CD4-positive, alpha-beta T cell treated with Interleukin-1 beta for 1 hour (primary cell): ENCODE measurements at places on chromosomes 7 and 10.
A peak's percentile ranks its signal among the peaks of the same experiment; 100 is the strongest.

GRCh38 chr7:30642789-30643188 is 39.5 kb downstream of the CRHR2 start:
- no peak for DNase-seq

DNA sequence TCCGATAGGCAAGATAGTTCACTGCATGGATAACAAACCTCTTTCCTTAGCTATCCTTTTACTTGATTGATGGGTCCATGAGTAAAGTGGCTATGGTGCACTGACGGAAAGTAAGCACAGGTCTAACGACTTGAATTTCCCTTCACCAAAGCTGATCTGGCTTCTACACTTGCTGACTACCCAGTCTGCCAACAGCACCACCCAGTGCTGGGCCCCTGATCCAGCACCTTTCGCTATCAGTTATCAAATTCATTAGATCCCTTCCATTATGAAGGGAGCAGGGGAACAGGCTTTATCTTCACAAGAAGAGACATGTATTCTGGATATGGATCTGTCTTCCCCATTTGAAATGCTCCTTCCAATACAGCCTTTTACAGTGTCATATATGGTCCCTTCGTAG is 855.9 kb downstream of the GRID1 start:
- no peak for DNase-seq

GRCh38 chr7:131111792-131112191 is 215.9 kb upstream of the MKLN1 start:
- no peak for DNase-seq

GRCh38 chr7:7354674-7355073 is 172.3 kb downstream of the C1GALT1 start:
- no peak for DNase-seq

DNA sequence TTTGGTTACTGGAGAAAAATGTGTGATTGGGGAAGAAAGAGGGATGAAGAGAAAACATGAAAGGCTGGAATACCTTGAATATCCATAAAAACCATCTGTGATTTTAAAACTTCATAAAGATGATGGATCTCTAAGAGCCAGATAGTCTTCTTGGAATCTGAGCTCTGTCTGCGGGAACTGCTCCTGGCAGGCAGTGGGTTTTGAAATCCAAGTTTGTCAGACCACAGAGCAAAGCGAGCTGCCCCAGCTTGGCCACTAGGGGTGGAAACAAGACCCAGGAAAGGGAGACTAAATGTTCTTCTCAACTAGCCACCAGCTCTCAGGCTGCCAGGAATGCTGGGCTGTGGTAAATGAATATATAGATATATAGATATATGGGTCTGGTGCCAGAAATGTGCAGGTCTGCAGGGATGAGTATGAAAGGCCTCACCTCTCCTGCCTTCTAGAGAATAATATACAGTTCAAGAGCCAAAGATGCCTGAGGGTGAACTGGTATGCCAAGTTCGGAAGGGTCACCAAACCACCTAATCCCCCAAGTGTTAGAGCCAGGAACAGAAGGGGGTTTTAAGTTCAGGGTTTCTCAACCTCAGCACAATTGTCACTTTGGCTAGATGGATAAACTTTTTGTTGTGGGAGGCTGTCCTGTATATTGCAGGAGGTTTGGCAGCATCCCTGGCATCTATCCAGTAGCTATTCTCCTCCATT is 208.8 kb downstream of the KCNMA1 start:
- DNase-seq, result no peak

DNA sequence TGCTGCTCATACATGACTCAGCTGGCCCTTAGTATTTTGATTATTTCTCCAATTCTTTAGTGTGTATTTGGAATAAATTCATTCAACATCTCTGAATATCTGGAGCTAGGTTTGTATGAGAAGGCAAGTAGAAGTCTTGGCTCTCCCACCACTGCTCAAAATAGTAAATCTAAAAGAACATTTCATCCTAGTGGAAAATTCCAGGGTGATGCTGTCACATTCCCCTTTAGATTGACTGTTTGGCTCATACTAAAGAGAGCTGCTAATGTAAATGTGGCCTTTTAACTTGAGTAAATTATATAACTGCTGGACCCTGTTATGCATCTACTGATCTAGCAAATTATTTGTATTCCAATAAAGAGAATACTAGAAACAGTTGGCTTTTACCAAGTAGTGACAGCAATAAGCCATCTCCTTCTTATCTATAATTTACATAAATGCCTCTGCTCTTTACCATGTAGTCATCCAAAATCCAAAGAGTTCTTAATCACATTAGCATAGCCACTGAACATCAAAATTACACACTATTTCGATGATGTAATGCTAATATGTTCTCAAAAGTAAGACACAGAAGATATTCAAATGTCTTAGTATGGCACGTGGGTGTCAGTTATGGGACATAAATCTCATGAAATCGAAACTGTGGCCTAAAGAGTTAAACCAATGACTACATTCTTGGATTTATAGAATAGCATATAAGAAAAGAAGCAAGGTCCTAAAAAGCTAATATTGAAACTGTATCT is 86.9 kb upstream of the KCND2 start:
- DNase-seq, result no peak

DNA sequence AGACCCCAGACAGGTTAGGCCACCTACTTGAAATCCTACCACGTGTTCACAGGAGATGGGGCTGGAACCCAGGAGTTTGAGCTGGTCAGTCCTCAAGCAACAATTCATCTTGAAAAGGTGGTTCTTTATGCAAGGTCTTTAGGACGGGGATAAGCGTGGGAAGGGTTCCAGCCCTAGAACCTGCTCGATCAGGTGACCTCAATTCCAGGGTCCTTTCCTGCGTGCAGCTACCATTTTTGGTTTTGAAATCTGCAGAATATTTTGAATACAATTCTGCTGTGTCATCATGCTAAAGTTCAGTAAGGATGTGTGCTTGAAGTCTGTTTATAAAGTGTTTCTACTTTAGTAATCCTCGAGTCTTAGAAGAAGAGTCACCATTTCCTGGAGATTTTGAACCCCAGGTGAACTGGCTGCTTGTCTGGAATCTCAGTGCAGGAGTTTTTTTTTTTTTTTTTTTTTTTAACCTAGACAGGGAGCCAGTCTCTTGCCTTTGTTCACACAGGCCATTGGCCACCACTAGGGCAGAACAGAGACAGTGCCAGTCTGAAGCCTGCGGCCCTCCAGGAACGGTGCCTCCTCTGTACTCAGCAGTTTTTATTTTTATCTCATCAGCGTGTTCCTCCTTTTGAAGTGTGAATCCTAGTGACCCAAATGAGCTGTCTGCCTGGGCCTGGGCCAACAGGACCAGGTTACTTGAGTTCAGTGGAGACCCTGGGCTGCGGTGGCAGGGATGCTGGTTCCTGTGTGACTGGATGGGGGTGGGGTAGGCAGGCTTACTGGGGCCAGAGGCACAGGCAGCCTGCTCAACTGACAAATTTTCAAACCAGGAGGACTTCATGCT is 54.6 kb downstream of the EEPD1 start:
- DNase-seq, result peak; percentile 56

DNA sequence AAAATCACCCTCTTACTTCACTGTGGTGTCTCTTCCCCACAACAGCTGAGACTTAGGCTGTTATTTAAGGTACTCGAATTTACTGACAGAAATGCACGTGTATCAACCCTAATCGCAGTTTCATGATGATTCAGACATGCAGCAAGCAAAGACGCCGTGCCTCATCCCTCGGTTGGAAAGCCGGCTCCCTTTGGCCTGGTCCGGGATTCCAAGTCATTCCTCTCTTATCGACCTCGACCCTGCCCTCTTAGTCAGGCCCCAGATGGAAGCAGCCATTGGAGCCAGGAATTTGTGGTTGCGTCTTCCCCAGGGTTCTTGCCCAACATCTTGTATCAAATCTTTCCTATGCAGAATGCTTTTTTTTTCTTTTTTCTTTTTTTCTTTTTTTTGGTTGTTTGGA is 229.5 kb downstream of the GATA3 start:
- DNase-seq, result no peak

DNA sequence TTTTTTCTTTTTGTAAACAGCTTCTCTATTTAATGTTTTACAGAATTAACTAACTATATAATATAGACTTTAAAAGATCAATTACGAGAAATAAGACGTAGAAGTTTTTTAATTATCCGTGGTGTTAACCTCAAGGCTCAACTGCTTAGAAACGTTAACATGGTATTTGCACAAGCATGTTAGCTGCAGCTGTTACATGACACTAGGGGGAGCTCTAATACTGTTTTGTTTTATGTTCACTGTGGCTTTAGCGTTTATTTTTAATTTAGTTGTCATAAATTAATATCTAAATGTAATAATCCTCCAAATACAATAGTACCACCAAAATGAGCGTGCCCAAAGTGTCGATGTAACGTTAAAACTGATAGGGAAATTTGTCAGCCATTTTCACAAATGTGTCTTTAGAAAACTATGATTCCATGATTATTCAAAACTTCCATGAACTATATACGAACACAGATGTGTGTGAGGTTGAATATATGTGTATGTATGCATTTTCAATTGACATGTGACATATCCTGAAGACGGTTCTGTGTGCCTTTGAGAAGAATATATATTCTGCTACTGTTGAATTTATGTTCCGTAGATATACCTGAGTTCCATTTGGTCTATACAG is 828.8 kb upstream of the MBL2 start:
- no peak for DNase-seq

DNA sequence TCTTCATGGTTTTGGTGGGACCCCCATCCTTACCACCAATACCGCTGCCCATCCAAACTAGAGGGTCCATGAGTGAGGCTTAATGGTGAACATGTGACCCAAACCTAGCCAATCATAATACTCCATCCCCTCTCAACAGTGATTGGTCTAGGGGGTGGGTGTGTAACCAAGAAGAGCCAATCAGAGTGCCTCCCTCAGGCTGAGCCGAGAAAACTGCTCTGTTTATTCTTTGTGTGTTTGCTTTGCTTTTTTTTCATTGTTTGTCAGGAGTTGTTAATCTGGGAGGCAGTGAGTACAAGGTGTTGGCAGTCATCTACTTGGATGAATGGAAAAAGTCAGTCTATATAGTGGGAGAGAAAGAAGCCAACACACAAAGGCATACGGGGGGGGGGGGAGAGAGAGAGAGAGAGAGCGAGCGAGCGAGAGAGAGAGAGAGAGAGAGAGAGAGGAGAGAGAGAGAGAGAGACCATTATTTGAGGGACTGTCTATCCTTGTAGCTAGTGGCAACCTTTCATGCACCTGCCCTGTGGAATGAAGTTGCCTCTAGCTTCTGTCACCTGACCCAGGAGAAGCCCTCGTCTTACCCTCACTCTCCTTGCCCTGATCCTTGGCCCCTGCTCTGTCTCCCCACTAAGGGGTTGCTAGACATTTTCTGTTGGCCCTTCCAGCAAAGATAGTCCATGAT is 441.7 kb downstream of the TYW1 start:
- DNase-seq, result no peak

DNA sequence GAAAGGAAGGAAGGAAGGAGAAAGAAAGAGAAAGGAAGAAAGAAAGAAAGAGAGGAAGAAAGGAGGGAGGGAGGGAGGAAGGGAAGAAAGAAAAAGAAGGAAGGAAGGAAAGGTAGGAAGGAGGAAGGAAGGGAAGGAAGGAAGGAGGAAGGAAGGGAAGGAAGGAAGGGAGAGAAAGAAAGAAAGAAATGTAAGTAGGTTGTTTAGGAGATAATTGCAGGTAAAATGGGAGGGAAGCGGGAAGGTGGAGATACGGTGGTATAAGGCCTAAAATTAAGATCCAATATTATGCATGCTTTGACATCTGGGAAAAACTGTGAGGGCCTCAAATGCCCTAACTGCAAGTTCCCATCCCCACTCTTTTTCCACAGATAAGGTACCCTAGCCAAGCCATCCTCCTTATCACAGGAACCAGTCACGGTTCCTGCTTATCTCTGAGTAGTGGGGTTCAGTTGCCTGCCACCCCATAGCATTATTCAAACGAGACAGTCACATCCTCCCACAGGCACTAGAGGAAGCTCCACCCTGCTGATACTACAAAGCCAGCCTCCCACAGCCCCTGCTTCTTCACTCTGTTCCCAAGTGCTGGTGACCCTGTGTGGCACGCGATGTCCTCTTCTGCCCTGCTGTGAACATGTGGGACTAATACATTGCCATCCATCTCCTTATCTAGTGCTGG is 28.7 kb downstream of the ST8SIA6 start:
- DNase-seq, result peak; percentile 53

DNA sequence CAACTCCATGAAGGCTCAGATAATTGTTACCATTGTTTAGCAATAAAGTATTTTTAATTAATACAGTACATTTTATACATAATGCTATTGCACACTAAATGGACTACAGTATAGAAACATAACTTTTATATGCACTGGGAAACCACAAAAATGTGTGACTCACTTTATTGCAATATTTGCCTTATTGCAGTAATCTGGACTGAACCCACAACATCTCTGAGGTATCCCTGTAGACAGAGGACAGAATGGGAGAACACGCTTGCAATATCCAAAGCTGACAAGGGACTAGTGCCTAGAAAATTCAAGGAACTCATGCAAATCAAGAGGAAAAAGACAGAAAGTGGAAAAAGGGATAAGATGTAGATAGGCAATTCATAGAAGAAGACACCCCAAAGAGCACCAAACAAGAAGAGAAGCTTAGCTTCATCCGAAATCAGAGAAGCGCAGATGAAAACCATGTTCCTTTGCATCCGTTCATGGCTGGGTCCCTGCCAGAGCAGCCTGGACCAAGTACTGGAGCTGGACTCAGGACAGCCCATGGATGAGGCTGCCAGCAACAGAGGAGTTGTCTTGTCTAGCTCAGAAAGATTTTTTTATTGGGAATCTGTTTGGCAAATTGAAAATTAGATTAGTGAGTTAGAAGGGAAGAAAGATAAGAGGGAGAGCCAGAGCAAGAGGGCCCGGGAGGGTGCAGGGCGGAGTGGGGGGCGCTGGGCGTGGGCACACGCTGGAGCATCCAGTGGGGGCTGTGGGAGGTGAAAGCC is 16.0 kb upstream of the GALNTL5 start:
- DNase-seq, result no peak

DNA sequence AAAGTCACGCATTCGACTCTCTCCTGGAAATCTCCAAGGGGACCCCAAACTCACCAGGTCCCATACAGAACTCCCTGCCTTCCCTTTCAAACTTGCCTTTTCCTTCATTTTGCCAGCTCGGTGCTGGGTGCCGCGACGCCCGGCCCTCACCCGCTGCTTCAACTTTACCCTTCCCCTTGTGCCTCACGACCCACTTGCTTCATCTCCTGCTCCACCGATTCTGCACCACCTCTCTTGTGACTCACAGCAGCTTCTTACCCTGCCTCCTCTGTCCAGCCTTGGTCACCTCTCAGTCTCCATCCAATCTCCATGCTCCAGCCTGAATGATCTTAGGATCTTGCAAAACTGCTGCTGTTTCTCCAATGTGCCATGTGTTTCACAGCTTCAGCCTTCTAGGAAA is 59.9 kb downstream of the PRKCQ start:
- no peak for DNase-seq

- DNase-seq, result no peak
These were observed 919.4 kb upstream of the LRRTM3 start for GRCh38 chr10:66006411-66006810.

- peak; percentile 5 for DNase-seq
These were observed 171.9 kb upstream of the CACNA2D1 start for GRCh38 chr7:82615527-82615926.

GRCh38 chr10:14261336-14261735 is 69.4 kb downstream of the FRMD4A start:
- DNase-seq, result no peak

- no peak for DNase-seq
These were observed 47.5 kb downstream of the CCSER2 start for GRCh38 chr10:84375881-84376280.

GRCh38 chr7:105261689-105262088 is 127.0 kb downstream of the SRPK2 start:
- no peak for DNase-seq

GRCh38 chr10:7941576-7941975 is 112.9 kb upstream of the GATA3 start:
- DNase-seq, result no peak
